CD4-positive, alpha-beta T cell treated with Interleukin-1 beta for 1 hour (primary cell): ENCODE measurements at places on chromosomes 5 and 9.

GRCh38 chr5:37873988-37874387 is 34.1 kb upstream of the GDNF start:
- DNase-seq, result no peak

DNA sequence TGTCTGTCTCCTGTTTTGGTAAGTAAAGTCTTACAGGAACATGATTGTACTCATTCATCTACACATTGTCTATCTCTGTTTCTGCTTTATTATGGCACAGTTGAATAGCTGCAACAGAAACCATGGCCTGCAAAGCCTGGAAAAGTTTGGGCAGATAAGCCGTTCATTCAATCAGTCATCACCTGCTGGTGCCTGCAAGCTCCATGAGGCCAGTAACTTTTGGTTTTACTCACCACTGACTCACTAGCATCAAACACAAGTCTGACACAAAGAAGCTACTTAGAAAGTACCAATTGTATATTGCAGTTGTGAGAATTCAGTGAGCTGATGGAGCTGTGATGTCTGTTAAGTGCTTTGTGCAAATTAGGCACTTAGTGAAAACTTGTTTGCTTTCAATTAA is 373.6 kb upstream of the SGCD start:
- no peak for DNase-seq

DNA sequence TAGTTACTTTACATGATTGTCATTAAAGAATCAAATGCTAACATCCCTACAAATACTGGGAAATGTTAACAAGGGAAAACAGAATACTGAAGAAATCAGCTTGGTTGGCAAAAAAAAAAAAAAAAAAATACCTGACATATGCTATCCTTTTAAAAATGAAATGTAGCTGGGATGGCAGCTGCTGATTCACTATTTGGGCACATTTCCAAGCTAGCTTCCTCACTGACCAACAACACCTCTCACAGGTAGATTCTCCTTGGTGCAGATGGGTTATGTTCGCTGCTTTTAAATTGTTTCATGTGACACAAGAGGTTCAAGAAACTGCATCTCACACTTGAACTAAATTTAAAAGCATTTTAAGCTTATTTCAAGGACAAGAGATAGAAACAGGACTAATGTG is 6.1 kb upstream of the PRUNE2 start:
- no peak for DNase-seq

DNA sequence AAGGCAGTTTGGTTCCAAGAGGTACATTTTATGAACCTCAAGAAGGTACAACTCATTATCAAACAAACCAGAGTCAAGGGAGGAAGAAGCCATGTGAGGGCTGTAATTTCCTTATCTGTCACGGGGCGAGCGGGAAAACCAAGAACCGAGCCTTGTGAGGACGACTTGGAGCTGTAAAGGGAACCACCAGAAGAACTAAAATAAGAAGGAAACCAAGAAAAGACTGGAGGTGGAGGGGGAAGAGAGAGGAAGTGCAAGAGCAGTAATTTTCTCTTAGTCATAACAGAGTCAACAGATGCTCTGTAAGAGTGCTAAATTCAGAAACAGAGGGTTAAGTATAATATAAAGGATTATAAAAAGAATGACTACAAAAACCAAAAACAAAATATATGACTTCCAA is 127.1 kb downstream of the DIRAS2 start:
- no peak for DNase-seq

DNA sequence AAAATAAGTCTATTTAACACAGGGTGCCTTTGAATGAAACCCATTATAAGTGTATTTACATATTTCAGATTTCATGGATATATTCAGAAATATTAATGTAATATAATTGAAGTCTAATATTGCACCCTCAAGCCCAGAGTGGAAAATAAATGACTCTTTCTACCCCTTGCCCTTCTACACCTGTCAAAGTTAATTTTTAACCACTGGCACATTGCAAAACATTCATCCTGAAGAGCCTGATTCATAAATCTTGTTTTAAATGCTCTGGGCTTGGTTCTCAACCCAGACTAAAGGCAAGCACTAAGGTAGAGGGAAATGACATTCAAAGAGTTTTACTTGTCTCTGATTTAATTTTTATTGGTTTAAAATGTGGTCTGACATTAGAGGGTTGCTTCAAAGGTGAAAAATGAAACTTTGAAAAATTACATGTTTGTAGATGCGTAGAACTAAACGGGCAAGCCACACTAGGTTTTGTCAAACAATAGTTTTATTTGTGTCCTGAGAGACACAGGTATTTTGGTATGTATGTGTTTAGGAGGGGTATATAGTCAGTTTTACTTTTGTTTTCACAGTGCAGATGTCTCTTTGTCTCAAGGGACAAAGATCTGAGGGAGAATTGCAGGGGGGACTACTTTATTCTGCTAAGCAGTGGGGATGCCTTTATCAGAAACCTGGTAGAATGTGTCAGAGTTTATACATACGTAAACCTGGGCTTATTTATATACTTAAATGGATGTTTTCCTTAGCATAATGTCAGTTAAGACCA is 69.7 kb downstream of the PIK3R1 start:
- no peak for DNase-seq

- no peak for DNase-seq
Measured at GRCh38 chr5:129917224-129917623, 13.0 kb downstream of the CHSY3 start.

DNA sequence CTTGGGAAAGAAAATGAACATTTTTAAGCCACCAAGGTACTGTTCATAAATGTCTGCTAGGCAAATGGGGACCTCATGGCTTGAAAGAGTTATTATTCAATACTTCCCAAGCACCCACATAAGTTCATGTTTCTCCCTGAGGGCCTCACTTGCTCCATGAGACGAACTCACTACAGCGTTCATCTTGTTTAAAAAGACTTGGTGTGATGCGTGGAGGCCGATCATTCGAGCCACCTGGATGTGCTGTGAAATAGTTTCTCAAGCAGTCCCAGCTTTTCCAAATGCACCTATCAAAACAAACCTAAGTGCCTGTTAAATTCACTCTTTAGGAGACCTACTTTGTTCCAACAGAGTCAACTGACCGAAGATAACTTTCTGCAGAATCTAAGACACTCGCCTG is 103.2 kb downstream of the LHFPL2 start:
- DNase-seq, result no peak

- no peak for DNase-seq
Measured at GRCh38 chr9:90421786-90422185, 220.8 kb downstream of the DIRAS2 start.

GRCh38 chr9:133210609-133211008 is 1.6 kb upstream of the OBP2B start:
- DNase-seq, result no peak

GRCh38 chr5:60010328-60010727 is 116.8 kb upstream of the PDE4D start:
- DNase-seq, result no peak

- no peak for DNase-seq
Measured at GRCh38 chr5:133938039-133938821, 30.2 kb downstream of the C5orf15 start.

GRCh38 chr5:31412324-31412723 is 119.6 kb downstream of the DROSHA start:
- no peak for DNase-seq

DNA sequence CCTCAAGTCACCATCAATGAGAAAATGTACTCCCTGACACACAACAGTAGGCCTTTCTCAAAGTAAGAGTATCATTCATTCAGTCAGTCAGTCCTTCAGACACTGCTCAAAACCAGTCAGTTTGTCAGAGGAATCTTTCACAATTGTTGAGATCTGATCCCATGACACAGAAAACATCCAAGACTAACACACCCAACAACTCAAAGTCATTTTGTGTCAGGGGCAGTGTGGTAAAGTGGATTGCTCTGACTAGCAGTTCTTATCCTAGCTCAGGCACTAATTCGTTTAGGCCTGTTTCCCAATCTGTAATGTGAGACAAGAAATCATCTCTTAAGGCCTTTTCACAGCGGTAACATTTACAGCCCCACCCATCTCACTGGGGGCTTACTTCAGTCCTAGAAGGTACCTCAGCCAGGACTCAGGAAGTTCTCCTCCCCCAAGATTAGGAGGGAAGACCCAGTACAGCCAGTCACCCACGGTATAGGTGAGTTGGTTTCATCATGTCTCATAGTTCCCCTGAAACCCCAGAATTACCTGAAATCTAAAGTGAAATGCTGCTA is 31.9 kb downstream of the SH3TC2 start:
- DNase-seq, result no peak

DNA sequence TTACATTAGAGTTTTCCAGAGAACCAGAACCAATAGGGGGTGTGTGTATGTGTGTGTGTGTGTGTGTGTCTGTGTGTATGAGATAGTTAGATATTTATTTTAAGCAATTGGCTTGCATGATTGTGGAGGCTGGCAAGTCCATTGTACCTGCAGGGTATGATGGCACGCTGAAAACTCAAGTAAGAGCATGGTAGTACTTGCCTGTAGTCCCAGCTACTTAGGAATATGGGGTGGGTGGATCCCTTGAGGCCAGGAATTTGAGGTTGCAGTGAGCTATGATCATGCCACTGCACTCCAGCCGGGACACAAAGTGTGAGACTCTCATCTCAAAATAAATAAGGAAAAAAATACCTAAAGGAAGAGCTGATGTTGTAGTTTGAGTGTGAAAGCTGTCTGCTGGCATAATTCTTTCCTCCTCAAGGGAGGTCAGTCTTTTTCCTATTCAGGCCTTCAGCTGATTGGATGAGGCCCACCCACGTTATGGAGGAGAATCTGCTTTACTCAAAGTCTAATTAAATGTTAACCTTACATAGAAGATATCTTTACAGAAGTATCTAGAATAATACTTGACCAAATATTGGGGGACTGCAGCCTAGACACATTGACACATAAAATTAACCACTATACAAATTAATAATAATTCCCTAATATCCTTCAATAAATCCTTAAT is 107.6 kb downstream of the FGF1 start:
- no peak for DNase-seq

GRCh38 chr9:121807069-121807822 is 155.8 kb downstream of the DAB2IP start:
- no peak for DNase-seq

DNA sequence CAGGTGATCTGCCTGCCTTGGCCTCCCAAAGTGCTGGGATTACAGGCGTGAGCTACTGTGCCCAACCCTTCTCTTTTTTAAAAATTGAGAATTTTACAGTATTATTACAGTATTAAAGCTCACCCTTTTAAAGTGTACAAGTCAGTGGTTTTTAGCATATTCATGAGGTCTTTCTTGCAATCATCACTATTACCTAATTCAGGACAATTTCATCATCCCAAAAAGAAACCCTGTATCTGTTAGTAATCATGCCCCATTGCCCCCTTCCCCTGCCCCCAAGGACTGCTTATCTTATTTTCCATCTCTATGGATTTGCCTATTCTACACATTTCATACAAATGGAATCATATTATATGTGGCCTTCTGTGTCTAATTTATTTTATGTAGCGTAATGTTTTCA is 22.6 kb upstream of the MEGF9 start:
- DNase-seq, result no peak

GRCh38 chr5:32574540-32575175 is 10.7 kb upstream of the SUB1 start:
- DNase-seq, result no peak

DNA sequence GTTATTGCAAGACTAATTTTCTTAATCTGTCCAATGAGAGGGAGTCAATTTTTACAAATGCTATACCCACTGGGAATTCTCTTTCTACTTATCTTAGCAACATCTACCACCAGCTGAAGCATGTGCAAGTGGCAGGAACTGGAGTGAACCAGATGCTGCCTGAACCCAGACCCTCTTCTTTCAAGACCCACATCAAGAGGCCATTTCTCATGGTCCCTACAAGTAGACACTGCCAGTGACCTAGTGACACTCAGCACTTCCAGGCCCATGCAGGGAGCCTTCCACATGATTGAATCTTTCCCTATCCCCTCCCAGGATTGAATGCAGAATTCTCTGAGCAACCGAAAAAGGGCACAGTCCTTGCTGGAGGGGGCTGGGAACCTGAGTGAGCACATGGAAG is 148.2 kb upstream of the ADAMTS16 start:
- DNase-seq, result no peak

- DNase-seq, result no peak
Measured at GRCh38 chr5:169695025-169695625, 58.0 kb downstream of the DOCK2 start.

DNA sequence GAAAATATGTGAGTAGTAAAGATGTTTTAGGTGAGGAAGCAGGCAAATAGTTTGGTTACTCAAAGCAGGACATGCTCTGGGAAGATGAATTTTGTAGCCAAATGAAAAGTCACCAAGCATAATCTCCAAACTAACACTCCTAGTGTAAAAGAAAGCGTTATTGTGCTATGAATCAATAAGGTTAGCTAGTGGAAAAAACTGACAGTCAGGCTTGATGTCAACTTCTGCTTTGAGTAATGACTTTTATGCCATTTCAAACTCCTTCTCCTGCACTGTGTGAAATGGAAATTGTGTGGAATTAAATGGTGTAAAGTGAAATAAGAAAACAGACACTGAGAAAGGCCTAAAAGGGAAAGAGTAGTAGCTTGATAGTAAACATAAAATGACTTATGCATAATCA is 637.2 kb upstream of the DMAC1 start:
- no peak for DNase-seq

- DNase-seq, result no peak
Measured at GRCh38 chr9:110156416-110156815, 51.5 kb downstream of the C9orf152 start.

DNA sequence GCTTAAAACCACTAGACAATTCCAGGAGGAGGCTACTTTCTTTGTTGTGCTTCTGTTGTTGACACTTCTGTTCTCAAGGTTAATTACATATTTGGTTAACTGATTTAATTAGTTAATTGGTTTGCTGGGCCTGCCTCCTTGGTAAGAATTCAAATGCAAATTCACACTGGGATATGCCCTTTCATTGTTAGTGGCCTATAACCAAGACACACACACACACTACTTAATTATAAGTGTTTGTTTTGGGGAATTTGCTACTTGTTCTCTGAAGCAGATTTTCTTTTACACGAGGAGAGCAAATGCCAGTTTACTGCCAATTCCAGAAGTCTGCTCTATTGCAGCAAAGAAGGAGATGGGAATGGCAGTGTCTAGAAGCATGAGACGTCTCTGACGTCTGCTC is 101.6 kb upstream of the BASP1 start:
- DNase-seq, result no peak

- no peak for DNase-seq
Measured at GRCh38 chr9:97975376-97975775, 7.8 kb upstream of the ANP32B start.

GRCh38 chr5:177334155-177334551 is 17.3 kb downstream of the LMAN2 start:
- DNase-seq, result no peak

- DNase-seq, result no peak
Measured at GRCh38 chr9:4290427-4290837, 9.4 kb downstream of the GLIS3 start.
